ENCODE measurements at places on chromosomes 11 and 22.

DNA sequence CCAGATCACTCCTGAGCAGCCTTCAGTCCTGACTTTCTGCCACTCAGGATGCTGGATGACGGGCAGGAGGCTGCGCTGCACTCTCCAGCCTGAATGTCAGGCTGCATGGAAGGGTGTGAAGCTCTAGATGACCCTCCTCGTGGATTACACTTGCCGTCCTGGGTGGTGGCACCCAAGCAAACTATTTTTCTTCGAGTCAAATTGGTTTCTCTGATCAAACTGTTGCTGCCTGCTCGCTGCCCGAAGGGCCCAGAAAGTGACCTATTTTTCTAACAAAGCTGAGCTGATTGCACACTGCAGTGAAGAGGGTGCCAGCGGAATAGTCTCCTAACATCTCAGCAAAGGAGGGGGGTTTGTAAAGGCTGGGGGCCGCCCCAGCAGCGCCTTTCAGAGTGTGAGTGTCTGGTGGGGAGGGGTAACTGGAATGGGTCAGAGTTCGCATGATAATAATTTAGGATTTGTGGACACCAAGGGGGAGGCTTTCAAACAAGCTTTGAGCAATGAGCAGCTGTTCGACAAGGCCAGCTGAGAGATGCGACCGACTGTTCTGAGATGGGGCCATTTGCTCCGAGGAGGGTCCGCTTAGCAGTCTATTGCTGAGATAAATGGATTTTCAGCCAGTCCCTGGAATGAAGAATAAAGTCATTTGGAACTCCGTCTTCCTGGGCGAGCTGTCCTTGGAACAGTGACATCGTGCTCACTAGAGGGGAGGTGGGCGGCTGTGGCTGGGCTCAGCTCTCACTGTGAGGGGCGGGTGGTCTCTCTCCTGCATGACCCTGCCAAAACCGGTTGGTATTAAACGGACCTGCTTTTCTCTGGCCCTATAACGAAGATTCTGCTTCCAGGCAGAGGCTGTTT is 537.6 kb downstream of the BRD1 start:
- no peak for DNase-seq

GRCh38 chr11:67646535-67647336 is 3.8 kb downstream of the ACY3 start:
- DNase-seq, result no peak

GRCh38 chr22:30289980-30290313 is 642 bp upstream of the CASTOR1 start:
- DNase-seq, result no peak

GRCh38 chr22:50118557-50119168 is 28.9 kb downstream of the MOV10L1 start:
- peak; percentile 71 for DNase-seq

DNA sequence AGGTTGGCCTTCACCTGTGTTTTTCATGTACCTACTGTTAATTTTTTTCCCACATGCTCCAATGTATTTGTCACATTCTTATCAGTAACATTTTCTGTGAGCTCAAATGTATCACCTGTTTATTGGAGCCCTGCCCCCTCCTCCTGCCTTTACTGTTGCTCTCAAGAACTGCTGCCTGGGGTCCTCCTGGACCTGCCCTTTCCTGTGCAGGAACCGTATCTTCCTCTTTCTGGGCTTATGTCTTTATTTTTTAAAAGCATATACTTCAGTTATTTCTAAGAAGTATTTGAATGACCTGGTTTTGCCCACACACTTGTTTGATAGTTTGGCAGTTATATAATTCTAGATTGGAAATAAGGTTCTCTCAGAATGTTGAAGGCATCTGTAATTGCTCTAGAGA is 5.9 kb downstream of the FAM118B start:
- DNase-seq, result no peak

GRCh38 chr11:61914471-61915171 is 2.7 kb downstream of the RAB3IL1 start:
- DNase-seq, result no peak

GRCh38 chr22:41180926-41181325 is 24.2 kb upstream of the L3MBTL2 start:
- no peak for DNase-seq

GRCh38 chr11:98099371-98099770 is 921.4 kb upstream of the CNTN5 start:
- no peak for DNase-seq

DNA sequence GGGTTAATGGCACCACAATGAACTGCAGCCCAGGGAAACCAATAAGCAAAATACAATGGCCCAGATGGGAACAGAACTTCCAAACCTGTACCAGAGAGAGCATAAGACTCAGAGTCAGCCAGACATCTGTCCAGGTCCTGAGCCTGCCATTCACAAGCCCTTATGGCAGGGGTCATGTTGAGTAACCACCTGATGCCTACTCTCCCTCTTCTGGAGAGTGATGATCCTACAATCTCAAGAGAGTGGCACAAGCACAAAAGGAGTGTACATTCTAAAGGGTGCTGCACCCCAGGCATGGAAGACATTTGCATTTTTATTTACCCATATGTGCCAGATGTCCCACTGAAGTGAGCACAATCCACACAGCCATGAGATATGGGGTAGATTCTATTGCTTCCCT is 10.6 kb downstream of the TENM4 start:
- no peak for DNase-seq

DNA sequence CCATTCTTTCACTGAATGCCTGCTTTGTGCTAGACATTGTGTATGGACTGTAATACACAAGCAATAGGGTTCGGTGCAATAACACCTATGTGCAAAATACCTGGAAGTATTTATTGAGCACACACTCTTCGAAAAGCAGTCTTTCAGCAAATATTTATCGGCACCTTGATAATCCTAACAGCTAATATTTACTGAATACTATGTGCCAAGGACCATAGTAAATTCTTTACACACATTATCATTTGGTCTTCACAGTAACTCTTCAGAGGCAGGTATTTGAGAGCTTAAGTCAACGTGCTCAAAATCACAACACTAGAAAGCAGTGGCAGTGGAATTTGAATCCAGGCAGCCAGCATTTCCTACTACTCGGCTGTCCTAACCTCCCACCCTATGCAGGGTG is 2.2 kb downstream of the B3GNT6 start:
- DNase-seq, result no peak

- DNase-seq, result no peak
These were observed 29.4 kb downstream of the SLC1A2 start for GRCh38 chr11:35389897-35390465.

- DNase-seq, result no peak
These were observed 10.6 kb downstream of the MYH9 start for GRCh38 chr22:36377022-36377631.

DNA sequence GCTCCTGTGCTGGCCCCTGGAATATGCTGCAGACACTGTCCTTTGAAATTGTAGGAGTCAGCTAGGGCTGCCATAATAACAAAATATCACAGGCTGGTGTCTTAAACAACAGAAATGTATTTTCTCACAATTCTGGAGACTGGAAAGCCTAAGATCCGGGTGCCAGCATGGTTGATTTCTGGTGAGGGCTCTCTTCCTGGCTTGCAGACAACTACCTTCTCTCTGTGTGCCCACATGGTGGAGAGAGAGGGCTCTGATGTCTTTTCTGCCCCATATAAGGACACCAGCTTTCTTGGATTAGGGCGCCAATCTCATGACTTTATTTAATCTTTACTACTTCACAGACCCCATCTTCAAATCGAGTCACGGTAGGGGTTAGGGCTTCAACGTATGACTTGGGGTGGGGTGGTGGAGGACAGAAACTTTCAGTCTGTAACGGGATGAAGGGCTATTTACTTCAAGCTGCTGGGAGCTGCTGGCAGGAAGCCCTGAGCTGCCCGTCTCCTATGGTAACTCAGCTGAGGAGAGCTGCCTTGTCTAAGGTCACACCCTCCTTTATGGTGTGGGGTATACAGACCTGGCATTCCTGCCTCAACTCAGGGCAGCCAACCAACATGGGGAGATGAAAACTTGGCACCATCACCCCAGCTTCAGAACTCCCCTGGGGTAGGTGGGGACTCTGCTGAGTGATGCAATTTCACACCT is 142.9 kb upstream of the ZBED5 start:
- no peak for DNase-seq

- peak; percentile 82 for DNase-seq
These were observed 61.9 kb downstream of the EHF start for GRCh38 chr11:34682825-34683224.

DNA sequence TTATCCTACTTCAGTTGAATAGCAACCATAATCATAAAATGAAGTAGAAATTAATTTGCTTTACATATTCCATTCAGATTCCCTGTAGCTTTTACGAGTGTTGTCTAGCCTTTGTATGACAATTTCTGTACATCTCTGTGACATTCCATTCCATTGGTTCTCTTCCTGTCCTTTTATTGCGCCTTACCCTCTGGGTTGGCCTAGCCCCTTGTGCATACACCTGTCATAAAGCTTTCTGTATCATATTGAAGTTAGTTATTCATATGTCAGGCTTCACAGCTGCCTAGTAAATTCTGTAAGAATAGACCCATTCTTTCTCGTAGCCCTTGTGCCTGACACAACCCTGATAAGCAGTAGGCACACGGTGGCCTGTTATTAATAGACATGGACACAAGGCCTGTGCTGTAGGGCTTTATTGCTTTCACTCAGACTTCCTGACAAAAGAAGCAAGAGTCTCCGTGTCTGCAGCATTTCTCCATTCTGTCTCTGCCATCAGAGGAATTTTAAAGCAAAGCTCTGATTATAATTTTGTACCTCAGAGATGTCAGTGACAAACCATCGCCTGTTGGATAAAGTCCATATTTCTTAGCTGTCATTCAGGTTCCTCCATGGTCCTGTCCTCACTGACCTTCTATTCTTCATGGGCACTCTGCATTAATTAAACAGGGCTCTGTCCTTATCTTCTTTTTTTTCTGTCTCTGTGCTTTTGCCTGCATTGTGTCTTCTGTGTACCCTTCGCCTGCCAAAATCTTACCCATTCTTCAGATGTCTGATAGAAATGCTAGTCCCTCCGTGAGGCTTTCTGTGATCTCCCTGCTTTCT is 49.4 kb downstream of the BID start:
- no peak for DNase-seq

- no peak for DNase-seq
These were observed 35.7 kb downstream of the CYB5R2 start for GRCh38 chr11:7637447-7638157.

GRCh38 chr11:120339394-120339890 is 3.2 kb downstream of the ARHGEF12 start:
- peak; percentile 69 for DNase-seq

GRCh38 chr11:93921695-93922468 is 71.5 kb upstream of the VSTM5 start:
- peak; percentile 49 for DNase-seq

- DNase-seq, result no peak
These were observed 109.6 kb downstream of the SCN3B start for GRCh38 chr11:123544631-123545375.

Data from kidney glomerular epithelial cell (primary cell).